Neural crest cell (in vitro differentiated cells): ENCODE measurements at places on chromosomes 3 and 15. TPM values are rescaled to one million over a fixed set of nuclear protein-coding genes. Genes with fewer than 3 reads are reported as not detected.

ROBO1 gene
- total RNA-seq: 83.5 and 88.7 TPM in 2 replicates

- DNase-seq: no peak
- no peak overlapping the region for H3K27ac ChIP-seq
- no peak overlapping the region for H3K4me3 ChIP-seq
- no peaks in the 10 kb centered on the region for H3K27me3 ChIP-seq
- H3K36me3 ChIP-seq: no peaks in the 10 kb centered on the region
- no peaks in the 10 kb centered on the region for H3K4me1 ChIP-seq
These were observed 3.7 kb downstream of the MKRN2OS start for GRCh38 chr3:12541625-12542024.

ITIH4 gene
- 6.3 and 8.6 TPM in 2 replicates for total RNA-seq

- no peaks in the 10 kb centered on the region for H3K27me3 ChIP-seq
- peaks cover 8% of the 10 kb centered on the region for H3K4me1 ChIP-seq
- no peak overlapping the region for H3K4me3 ChIP-seq
- no peak for DNase-seq
- no peak overlapping the region for H3K27ac ChIP-seq
These were observed 355 bp downstream of the FBXW12 start for GRCh38 chr3:48372377-48372770.

GRCh38 chr15:63243776-63244175, 33.6 kb upstream of the APH1B start:
- no peaks in the 10 kb centered on the region for H3K27me3 ChIP-seq
- no peak for DNase-seq
- H3K4me1 ChIP-seq: peaks cover 28% of the 10 kb centered on the region
- H3K27ac ChIP-seq: no peak overlapping the region
- no peak overlapping the region for H3K4me3 ChIP-seq
